ENCODE measurements at places on chromosomes 1 and 21. TPM values are rescaled to one million over a fixed set of nuclear protein-coding genes. Genes with fewer than 3 reads are reported as not detected.

DNA sequence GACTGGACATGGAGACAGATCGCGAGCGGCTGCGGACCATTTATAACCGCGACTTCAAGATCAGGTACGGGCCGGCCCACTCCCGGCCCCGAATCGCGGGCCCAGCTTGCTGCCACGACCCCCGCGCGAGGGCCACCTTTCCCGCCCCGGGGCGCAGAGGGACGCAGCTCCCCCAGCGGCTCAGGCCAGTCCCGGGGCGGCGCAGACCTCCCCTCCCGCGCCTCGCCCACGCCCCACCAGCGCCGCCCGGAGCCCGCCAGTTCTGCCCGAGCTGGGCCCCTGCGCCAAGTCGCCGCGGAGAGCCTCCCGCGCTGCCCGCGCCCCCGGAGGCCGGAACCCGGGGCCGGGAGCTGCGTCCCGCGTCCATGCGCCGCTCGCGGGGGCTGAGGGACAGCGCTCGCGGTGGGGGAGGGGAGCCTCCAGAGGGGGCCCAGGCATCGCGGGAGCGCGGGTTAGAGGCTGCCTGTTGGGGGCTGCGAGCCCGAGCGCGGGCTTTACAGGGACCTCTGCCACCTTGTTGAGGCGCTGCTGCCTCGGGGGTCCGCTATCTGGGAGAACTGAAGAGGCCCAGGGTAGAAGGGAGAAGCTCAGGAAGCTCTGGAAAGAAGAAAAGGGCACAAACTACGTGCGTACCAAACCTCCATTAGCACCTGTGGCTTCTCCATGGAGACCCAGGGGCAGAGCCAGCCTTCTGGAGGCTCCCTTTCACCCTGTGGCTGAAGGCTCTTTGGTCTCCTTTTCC, 698 bp downstream of the MOV10 start:
- no peak for DNase-seq

- DNase-seq, result no peak
Measured at GRCh38 chr1:68129536-68130250, 79.3 kb upstream of the DIRAS3 start.

DNA sequence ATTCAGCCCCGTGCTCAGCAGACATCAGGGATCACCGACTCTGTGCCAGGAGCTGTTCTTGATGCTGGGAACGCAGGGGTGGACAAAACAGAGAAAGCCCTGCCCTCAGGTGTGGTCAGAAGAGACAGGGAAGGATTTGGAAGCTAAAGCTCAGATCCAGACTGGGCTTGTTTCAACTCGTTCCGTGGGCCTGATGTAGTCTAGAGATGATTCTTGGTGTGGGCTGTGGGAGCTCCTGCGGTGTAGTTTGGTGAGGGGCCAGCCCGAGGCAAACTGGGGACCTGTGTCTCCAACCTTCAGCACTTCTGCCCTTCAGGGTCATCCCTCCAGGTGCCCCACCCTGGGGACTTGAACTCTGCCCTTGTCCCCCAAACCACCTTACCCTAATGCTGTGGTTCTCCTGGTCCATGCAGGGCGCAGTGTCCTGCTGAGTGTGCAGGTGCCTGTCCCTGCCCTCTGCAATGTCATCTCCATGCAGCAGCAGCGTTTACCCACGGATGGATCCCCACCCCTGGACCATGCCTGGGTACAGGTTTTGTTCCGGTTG, 17.3 kb upstream of the ABCG1 start:
- DNase-seq, result no peak

- no peak for DNase-seq
Measured at GRCh38 chr1:74160046-74160445, 37.9 kb downstream of the LRRIQ3 start.

The SELP gene
- 1.4 TPM for total RNA-seq
